ENCODE measurements at places on chromosomes 4 and X.

GRCh38 chr4:141349236-141349635 lies 128.5 kb downstream of the ZNF330 start:
- no peak for DNase-seq

DNA sequence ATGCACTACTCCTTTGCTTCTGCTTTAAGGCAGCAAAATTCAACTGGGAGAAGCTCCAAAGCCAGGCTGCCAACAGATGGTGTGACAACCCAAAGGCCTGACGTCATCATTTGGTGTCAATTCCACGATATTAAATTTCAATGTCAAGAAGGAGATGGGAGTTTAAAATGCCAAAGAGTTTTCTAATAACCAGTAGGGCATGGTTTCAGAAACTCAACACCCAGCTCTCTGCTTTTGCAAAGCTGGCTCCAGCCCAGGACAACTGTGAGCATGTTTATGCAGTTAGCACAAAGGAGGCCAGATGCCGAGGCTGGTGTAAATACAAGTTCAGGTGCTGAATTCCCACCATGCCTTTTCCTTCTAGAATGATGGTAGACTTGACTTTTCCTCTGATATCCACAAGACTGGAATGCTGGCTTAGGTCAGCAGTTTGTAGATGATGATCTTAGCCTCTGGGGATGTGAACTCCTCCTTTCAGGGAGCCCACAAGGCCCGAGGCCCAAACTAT lies 67.3 kb downstream of the AFAP1 start:
- DNase-seq = no peak

DNA sequence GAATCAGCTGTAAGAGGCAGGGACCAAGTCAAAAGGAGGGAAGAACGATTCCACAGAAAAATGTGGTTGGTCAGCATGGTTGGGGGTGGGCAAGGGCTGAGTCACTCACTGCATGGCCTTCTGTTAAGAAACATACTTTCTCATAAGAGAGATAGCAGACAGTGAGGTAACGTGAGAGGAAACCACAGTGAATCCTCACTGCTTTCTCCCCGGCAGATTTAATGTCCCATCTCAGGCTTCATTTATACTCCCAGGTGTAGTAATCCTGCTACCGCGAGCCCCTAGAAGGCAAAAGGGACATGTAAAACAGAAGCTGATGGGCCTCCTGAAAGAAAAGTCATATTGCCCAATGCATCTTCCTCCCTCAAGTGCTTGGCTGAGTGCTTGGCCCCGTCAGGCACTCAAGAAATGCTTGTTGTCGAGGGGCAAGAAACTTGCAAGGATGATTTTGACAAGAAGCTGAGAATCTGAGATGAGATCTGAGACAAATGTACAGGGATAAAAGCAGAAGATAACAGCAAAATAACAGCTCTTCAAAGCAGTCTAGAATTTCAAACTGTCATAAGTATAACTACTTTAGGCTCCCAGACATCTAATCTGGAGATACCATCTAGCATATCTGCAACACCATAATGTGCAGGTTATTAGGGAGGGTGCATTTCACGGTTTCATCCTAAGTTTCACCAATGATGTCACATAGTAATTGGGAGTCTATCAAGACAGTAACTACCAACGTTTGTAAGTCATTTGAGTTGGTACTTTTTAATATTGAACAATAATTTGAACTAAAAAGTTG lies 40.2 kb downstream of the SH3KBP1 start:
- no peak for DNase-seq

- no peak for DNase-seq
Observed at GRCh38 chr4:188989371-188989770, 850.1 kb downstream of the TRIML1 start.

GRCh38 chr4:8188743-8189550 lies 10.1 kb upstream of the SH3TC1 start:
- DNase-seq = no peak

GRCh38 chr4:162356181-162356580 lies 192.4 kb upstream of the FSTL5 start:
- no peak for DNase-seq

DNA sequence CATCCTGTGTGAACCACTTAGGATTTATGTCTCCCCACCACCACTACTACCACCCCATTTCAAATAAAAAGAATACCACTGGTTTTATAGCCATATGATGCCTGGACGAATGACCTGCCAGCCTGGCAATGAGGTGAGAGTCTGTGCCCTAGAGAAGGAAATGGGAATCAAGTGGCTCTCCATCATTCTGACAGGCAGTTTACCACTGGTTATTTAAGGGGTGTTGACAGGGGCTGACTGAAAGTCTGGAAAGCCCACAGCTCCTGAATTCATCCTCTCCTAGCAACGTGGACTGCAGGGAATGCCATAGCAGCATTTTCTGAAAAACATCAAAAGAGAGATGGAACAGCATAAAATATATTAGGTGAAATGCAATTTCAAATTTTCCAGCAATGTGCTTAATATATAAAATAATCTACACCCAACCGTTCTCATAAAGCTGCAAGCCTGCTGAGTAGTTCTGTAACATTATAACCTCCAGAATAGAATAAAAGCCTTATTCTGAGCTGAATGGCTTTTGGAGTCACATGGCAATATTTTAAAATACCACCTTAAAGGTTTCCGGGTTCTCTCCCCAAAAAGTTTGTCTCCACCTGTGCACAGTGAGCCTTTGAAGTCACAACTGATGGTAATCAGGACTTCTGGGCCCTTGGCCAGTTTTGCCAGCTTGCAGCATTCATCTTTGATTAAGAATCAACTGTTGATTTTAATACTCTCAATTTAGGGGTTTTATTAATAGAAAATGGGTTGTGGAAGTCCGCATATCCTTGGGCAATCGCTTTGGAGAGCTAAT lies 121.5 kb downstream of the DCTD start:
- DNase-seq = no peak

DNA sequence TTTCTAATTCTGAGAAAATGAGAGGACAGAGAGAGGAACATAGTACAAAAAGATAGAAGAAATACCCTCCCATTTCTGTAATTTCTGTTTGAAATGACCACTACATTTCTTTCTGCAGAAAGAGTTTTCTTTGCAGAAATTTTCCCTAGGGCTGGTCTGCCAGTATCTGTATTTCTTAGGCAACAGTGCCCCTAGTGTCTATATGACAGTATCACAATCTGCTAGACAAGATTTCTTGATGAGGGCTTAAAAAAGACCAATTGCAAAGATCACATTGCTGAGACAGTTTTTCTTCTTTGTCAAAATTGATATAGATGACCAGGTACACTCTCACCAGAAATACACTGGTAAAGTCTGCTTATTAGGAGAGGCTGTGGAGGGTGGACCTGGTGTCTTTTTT lies 81.0 kb upstream of the ZDHHC15 start:
- DNase-seq = no peak

Data from stimulated activated CD8-positive, alpha-beta memory T cell treated with anti-CD3 and anti-CD28 coated beads, Interleukin-7, amount 100 ng/mL, for 1 hour (primary cell).